Foreskin fibroblast (primary cell): ENCODE measurements at places on chromosomes 16 and 17.

- DNase-seq, result peak; percentile 61
Observed at GRCh38 chr17:21194226-21194625, 19.7 kb downstream of the TMEM11 start.

- no peak for DNase-seq
Observed at GRCh38 chr17:73594025-73594424, 50.2 kb downstream of the SDK2 start.

- no peak for DNase-seq
Observed at GRCh38 chr17:45067637-45068036, 6.5 kb downstream of the NMT1 start.

GRCh38 chr16:85216522-85217375, 104.5 kb upstream of the CIBAR2 start:
- DNase-seq, result no peak

DNA sequence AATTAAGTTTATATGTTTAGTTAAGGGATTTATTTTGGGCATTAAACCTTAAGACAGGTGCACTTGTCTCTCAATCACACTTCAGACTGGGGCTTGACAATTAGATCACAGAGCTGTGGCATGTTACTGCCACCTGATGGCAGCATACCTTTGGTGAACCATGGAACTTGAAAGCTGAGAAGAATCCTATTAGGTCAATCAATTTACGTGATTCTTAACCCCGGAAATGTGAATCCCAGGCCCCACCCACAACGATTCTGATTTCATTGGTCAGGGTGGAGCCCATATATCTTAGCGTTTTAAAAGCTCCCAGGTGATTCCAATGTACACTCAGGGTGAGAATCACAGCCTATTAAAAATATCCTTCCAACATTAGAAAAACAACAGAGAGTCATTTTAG, 91.0 kb downstream of the GSG1L start:
- peak; percentile 6 for DNase-seq

- no peak for DNase-seq
Observed at GRCh38 chr17:38908676-38909181, 16.7 kb upstream of the LASP1NB start.
